NCI-H460 (cell line): ENCODE measurements at places on chromosomes 4 and X.

DNA sequence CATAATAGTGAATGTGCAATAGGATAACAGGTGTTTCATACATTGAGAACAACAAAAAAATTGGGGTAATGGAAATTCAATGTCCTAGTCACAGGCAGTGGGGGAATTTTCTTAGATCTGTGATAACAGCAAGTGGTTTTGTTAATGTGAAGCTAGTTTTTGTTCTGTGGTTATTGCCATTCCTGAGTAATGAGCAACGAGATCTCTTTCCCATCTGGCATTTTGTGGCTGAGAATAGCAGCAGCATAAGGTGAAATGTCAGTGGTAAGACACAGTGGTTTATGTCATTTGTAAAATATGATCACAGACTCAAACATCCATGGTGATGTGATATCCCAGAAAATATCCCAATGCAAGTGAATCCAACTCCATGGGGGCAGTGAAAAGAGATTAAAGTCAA, 497.5 kb downstream of the KCNIP4 start:
- DNase-seq, result no peak

DNA sequence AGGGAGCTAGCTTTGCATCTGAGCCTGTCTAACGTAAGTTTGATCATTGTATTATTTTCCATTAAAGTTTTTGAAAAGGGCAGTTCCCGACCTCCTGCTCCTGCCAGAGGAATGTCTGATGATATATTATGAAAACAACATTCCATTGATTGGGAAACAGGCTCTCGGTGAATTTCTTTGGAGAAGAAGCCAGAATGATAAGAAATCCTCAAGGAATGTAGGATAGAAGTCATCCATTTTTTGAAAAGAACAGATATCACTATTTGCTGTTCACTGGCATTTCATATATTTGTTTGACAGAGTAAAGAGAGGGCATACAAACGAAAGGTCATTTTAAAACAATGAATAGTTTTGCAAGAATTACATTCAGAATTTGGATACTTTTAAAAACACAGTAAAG, 781.0 kb upstream of the HTR2C start:
- peak; percentile 23 for DNase-seq

- peak; percentile 24 for DNase-seq
Observed at GRCh38 chr4:6264225-6264540, 5.5 kb upstream of the WFS1 start.

DNA sequence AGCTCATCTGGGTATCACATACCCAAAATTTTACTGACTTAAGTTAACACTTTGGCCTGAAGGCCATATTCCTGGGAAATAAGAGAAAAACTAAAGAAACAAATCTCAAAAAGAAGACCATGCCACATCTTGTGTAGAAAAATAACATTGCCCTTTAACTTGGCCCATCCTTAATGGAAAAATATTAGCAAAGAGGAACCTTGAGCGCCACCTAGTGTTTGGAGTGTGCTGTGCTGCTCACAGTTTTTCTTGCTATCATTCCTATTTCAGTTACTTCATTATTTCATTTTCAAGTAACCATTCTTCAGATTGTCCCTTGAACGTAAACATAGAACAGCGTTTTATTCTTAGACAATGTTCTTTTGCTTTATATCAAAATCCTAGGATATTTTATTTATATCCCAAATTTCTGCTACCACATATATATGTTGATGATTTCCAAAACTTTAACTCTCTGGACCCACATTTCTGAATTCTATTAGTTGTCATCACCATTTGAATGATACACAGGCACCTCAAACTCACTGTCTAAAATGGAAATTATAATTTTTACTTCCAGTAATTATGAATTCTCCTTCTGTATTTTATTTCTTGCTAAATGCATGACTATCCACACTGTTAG, 999.0 kb upstream of the ADGRL3 start:
- peak; percentile 62 for DNase-seq

DNA sequence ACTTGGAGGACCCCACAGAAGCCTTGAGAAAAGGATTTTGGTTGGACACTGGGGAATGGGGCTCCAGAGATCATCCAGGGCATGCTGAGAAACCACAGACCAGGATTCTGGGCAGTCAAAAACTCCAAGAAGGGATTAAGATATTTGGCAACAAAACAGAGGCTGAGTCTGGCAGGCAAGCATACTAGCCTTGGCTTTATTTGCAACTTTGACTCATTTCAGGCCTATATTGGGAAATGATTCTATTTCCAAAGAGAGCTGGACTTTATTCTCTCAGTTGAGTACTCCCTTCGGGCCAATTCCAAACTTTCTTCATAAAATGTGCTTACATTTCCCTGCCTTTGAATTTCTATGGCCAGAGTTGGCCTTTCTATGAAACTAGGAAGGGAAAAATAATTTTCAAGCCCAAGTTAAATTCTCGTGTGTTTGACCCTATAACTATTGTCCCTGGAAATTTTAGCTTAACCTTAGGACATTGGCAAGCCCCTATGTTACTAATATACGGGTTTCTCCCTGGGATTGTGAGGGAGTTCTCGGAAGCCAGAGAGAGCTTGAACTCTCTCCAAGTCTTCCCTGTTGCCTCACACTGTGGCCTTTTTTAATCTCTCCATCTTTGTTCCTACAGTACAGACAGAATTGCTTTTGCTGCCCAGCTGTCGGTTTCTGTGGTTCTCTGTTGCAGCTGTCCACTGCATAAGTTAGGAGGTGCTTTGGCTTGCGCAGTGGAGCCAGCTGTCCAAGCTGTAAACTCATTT, 112.6 kb upstream of the FAM9A start:
- DNase-seq, result no peak

- DNase-seq, result no peak
Observed at GRCh38 chrX:63785708-63786040, 660 bp upstream of the ARHGEF9 start.

GRCh38 chr4:19164334-19164733, 1087.4 kb upstream of the SLIT2 start:
- no peak for DNase-seq

GRCh38 chrX:43005561-43005960, 227.6 kb upstream of the PPP1R2C start:
- DNase-seq, result no peak

DNA sequence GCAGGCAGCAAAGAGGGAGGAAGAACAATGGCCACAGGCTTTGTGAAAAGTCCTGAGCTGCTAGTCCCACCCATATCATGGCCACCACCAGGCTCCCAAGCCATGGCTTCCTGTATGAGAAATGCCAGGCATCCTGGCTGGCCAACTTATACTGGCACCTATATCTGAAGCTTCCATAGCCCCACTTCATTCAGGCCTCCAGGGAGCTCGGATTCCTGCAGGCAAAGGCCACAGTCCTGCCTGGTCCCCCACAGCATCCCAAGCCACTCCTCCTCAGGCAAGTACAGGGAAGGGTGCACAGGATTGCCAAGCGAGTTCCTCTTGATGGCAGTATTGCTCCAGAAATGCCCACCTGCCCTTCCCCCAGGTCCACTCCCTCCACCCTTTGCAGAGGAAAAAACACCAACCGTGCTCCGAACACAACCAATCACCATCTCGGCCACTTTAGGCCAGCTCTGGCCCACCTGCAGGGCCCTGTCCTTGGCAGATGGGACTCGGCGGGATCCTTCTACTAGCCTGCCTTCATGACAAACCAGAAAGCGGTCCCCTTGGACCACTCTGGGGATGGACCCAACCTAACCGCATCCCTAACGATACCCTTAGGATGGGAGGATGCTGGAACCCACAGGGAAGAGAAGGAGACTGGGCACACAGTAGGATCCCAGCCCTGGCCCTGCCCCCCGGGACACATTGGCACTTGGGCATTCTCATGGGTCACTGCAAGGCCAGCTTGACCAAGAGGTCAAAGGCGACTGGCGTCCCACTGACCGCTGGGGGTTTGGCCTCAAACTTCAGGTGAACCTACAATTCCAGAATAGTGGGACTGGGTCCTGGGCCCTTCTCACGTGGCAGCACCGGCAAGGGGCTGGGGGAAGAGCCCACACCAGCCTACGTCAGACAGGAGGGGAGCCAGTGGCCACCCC, 220.4 kb upstream of the AGTR2 start:
- DNase-seq, result no peak

DNA sequence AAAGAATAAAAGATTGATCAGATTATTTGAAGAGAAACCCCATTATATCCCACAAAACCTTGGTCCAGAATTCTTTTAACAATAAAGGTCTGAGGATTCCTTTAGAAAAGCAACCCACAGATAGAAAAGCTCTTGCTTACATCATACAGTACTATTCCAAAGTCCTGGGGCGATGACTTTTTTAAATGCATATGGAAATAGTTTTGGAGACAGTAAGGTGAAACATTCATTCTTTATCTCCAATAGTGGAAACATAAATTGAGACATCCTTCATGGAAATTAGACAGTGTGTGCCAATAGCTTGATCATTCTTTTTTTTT, 85.7 kb upstream of the UCP1 start:
- DNase-seq, result no peak

DNA sequence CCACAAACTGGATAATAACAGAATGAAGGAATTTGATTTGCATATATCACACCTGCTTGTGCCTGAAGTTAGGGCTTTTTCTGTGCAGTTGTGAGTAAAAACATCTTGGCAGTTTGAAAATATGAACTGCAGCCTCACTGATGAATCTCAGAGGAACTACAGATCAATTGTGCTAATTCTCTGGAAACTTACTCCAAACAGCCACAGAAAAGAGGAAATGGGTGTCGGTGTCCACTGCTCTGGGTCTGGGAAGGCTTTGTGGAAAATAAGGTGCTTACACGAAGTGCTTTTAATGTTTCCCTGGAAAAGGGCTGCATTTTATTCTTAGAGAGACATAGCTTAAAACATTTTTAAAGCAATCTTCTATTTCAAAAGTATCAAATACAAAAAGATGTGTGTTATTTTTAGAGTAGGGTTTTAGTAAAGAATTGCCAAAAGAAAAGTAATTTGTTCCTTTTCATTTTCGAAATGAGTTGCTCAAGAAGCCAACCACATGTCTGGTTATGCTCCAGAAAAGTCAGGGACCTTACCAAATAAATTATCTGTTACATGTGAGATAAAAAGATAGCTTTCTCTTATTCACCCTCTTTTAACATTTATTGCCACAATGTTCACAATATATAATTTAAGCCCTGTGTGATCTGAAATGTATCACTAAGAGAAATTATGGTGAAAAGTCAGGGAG, 240.1 kb downstream of the FRAS1 start:
- DNase-seq, result no peak

GRCh38 chrX:24023972-24024669, 2.9 kb downstream of the KLHL15 start:
- no peak for DNase-seq

- no peak for DNase-seq
Observed at GRCh38 chr4:148196164-148196563, 246.1 kb downstream of the NR3C2 start.

- DNase-seq, result no peak
Observed at GRCh38 chrX:135328421-135329005, 19.2 kb downstream of the ETDC start.

DNA sequence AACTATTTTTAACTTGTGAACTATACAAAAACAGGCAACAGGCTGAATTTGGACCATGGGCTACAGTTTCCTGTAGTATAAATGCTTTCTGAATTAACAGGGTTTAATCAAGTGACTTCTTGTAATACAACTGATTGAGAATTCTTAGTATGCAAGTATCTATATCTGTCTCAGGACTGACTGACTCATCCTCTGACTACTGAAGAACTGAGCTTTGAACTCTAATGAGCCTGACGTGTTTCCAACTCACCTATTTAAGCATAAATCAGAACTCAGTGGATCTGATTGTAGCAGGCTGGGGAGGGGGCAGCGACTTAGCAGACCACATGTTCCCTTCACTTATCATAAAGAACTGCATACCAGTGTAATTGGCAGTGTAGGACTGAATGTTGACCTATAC, 7.8 kb downstream of the SPATA4 start:
- DNase-seq, result no peak
